ENCODE measurements at places on chromosomes 4 and X.

- no peak for DNase-seq
These were observed 79.3 kb downstream of the TEX13C start for GRCh38 chrX:125398959-125399440.

GRCh38 chrX:19839770-19840254, 47.6 kb downstream of the SH3KBP1 start:
- peak; percentile 53 for DNase-seq

- no peak for DNase-seq
These were observed 88.3 kb upstream of the BMP2K start for GRCh38 chr4:78687818-78688217.

DNA sequence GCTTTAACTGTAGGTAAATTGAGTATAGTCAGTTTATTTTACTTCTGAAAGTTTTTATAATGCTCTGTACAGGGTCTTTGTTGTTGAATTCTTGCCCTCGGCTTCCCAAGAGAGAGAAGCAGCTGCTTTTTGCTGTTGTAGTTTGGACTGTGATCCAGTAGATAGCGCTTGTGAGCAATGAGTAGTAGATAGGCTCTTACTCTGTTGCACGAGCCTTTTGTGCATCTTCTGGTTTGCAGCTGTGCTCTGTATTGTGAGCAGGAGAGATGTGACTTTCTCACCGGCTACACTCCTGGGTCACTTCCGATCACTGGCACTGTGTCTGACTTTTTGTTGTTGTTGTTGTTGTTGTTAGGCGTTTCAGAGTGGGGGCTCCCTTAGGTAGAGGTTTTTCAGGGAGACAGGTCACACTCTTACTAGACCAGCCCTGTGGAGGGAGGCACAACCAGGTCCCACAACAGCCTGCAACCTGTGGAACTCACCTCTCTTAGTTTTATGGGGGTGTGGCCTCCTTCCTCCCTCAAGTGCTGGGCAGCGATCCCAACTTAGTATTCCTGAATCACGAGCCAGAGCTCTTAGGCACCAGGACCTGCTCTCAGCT, 822.1 kb upstream of the GALNTL6 start:
- no peak for DNase-seq

GRCh38 chr4:7002336-7002735, 40.8 kb upstream of the TADA2B start:
- no peak for DNase-seq
